AML-193 (cell line): ENCODE measurements at places on chromosomes 12 and 14.
A peak's percentile ranks its signal among the peaks of the same experiment; 100 is the strongest.

GRCh38 chr14:76585616-76586015, 175.7 kb upstream of the VASH1 start:
- DNase-seq = no peak

- DNase-seq = peak; percentile 47
Observed at GRCh38 chr12:90978117-90978770, 23.3 kb upstream of the CCER1 start.

- no peak for DNase-seq
Observed at GRCh38 chr14:23922545-23922944, 31.0 kb upstream of the DHRS4 start.

DNA sequence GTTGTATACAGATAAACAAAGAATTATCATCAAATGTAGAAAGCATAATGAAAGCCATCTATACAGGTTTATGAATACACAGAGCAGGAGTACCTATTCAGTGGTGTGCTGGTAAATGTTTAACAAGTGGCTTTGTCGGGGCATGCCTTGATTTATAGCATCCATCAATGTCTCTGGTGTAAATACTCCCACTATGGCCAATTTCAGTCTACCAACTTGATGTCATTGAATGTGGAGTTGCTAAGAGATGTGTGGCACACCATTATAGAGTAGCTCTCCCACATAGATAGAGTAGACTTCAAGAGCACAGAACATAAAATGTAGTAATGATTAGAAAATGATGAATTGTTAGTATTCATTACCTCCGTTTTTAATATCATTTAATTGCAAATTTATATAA, 9.3 kb downstream of the GRIP1 start:
- no peak for DNase-seq

DNA sequence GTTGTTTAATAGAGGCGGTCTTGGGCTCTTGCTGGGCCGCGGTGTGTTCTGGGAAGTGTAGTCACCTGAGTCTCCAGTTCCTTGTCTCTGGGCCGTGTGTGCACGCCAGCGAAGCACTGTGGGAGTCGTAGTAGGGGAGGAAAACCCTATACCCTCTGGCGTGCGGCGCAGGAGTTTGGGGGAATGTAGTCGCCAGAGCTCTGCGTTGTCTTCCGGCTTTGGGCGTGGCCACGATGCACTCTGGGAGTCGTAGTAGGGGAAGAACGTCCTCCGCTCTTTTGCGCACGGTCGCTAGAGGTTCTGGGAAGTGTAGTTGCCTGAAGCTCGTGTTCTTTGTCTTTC, 726 bp upstream of the ZNF140 start:
- peak; percentile 96 for DNase-seq

- no peak for DNase-seq
Observed at GRCh38 chr12:50086148-50086547, 1.0 kb downstream of the SMARCD1 start.

DNA sequence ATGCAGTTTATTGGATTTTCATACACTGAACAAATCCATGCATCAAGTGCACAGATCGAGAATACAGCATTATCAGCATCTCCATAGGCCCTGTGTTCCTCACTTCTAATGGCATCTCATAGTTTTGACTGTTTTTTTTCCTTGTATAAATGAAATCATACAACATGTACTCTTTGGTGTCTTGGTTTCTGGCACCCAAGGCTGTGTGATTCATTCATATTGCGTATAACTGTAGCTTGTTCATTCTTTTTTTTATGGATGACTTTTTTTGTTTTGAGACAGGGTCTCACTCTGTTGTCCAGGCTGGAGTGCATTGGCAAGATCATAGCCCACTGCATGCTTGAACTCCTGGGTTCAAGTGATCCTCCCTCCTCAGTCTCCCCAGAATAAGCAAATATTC, 14.3 kb downstream of the RASSF8 start:
- DNase-seq = no peak

- peak; percentile 6 for DNase-seq
Observed at GRCh38 chr14:91142214-91142668, 28.4 kb downstream of the DGLUCY start.

GRCh38 chr12:1534748-1535147, 59.6 kb downstream of the FBXL14 start:
- no peak for DNase-seq

GRCh38 chr12:62893276-62893675, 41.7 kb downstream of the PPM1H start:
- DNase-seq = no peak

DNA sequence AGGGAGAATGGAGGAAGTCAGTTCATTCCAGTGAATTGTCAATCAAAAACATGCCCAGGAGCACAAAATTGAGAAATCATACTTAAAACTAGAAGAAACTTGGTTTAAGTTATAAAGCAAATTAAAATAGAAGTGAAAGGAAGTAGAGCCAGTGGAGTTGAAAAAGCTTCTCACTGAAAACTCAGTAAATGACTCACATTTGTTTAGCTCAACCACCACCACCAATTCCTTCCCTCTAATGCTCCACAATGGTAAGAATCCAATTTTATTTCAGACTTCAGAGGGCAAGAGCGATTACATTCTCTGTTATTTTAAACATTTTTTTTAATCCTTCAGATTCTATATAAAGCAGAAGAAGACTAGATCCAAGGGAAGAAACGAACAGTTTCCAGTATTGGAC, 19.4 kb downstream of the UTP20 start:
- no peak for DNase-seq

DNA sequence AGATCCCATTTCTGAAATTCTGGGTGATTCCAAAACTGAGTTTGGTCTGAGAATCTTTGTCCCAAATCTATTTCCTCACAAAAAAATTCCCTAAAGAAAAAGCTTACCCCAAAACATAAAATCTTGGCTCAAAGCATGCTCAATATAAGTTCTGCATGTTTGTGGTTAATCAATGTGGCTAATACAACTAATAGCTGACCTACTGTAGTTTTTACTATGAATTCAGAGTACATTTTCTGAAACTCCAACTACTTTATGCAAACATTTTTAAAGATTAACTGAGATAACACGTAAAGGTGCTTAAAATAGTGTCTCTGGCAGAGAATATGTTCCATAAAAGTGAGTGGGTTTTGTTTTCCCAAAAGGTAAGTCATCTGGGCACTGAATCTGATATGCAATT, 133.1 kb downstream of the MED13L start:
- no peak for DNase-seq
